Mesenteric fat pad (tissue), 1 donor: ENCODE measurements at places on chromosomes 2 and 18. TPM values are rescaled to one million over a fixed set of nuclear protein-coding genes. Genes with fewer than 3 reads are reported as not detected.

DNA sequence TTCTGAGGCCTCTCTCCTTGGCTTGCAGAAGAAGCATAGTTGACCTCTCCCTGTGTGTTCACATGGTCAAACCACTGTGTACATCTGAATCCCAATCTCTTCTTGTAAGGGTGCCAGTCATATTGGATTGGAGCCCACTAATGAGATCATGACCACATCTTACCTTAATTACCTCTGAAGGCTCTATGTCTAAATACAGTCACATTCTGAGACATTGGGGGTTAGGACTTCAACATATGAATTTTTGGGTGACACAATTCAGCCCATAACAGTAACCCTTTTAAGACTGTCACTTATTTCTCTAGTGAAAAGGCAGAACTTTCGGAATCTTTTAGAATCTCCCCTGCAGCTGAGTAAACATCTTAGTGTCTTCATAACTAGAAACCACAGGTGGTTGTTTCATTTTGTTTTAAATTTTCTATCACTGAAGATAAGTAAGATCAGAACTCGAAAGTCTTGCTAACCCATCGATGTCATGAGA lies 33.3 kb downstream of the BMP10 start:
- no peak for DNase-seq

DNA sequence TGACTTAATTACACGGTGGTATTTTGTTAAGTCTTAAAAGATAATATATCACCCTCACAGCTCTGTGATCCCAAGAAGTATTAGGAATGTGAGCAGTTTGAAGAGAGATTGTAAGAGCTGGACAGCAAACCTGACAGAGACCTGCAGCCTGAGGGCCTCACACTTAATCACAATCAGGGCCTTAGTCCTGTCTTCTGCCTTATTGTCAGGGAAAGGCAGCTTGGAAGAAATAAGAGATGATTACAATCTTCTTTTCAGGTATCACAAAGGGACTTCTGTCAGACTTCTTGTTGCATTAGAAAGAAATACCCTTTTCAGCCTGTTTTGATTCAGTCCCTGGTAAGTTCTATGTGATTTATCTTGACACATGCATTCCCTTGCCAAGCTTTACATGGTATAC lies 1433.8 kb upstream of the SLC39A10 start:
- no peak for DNase-seq

OSBPL1A gene
- total RNA-seq, result 162 TPM

DNA sequence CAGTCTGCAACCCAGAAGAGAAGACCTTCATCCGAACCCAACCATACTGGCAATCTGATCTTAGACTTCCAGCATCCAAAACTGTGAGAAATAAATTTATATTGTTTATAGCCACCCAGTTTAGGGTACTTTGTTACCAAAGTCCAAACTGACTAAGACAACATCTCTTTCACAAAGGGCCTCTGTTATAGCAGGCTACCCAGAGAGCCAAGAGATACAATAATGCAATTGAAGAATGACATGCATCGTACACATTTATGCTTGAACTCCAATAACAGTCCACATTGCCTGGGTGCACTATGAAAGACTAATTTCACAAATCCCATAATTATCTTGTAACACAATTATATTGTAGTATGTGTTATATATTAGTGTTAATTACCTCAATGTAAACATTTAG lies 39.1 kb upstream of the ANKRD44 start:
- DNase-seq, result no peak

DNA sequence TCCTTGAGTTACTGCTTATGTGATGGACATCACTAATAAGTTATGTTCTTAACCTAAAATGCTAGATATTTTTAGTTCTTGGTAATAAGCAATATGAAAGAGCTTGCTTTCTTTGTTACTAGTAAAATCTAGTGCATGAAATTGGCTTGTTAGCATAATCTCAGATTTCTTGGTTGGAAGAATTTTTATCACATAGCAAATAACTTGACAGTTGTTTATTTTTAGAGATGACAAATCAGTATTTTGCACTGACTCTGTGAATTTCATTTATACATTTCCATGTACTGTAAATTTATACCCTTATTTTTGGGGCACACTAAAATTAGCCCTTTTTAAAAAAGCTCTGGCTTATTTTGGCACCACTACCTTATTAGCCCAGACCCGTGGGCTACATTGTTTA lies 45.6 kb downstream of the LCLAT1 start:
- no peak for DNase-seq

DNA sequence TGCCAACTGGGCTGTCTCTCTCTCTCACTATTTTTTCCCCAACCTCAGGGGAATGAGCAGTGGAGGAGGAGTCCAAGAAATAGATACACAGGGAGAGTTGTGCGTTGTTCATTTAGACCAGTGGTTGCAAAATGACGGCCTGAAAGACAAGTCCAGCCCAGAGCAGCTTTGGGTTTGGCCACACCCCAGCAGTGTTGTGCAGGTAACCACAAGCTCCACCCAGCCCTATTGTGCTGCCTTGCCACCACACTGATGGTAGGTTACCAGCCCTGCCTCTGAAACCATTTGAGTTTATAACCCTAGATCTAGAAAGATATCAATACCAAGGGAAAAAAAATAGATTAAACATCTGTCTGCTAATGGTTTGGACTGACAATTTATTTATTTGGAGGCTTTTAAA lies 144.3 kb downstream of the CMPK2 start:
- no peak for DNase-seq
